Common myeloid progenitor, CD34-positive (primary cell): ENCODE measurements at places on chromosomes 6 and 20.
A peak's percentile ranks its signal among the peaks of the same experiment; 100 is the strongest.

DNA sequence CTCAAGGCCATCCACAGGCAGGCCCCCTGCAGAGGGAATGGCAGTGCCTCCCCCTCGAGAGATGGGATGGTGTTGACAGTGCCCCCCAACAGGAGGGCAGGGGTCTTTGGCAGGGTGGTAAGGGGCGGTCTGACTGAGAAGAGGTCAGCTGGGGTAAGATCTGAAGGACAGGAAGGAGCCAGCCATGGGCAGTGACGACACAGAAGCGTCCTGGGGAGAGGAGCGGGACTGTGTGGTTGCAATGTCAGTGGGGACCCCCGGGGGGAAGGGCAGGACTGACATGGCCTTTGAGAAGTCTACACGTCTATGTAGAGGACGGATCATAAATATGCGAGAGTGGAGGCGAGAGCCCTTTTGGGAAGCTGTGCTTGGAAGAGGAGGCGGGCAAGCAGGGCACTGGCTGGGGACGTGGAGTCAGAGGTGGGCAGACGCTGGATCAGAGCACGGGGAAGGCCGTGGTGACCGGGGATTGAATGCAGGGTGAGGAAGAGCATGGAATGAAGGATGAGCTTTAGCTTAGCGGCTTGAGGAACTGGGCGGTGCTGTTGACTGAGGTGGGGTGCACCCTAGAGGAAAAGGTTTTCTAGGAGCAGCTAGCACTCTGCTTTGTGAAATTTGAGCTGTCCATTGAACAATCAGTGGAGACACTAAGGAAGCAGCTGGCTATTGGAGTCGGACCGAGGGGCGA lies 82.5 kb upstream of the AGPAT4 start:
- no peak for DNase-seq

DNA sequence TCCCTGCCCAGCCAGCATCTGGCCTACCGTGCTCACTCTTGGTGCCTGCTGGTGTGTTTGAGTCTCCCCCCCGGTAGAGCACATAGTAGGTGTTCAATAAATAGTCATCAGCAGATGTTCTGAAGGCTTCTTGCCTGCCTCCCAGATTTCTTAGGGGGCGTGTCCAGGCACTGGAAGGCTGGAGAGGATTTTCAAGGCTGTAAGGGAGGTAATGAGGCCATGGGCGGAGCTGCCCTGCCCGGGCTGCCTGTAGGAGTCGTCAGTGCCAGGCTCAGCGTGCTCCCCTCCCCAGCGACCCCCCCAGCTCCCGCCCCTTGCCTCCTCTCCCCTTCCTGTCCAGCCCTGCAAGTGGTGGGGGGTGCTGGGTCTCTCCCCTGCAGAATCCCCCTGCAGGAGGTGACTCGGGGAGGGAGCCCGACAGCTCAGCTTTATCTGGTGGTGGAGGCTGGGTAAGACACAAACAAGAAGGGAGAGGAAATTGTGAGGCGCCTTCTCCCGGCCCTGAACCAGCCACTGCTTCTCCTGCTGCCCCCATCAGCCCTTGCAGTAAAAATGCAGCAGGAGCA lies 55.9 kb downstream of the BCAS4 start:
- peak; percentile 44 for DNase-seq

- no peak for DNase-seq
These were observed 184.2 kb downstream of the EPM2A start for GRCh38 chr6:145551164-145551563.

DNA sequence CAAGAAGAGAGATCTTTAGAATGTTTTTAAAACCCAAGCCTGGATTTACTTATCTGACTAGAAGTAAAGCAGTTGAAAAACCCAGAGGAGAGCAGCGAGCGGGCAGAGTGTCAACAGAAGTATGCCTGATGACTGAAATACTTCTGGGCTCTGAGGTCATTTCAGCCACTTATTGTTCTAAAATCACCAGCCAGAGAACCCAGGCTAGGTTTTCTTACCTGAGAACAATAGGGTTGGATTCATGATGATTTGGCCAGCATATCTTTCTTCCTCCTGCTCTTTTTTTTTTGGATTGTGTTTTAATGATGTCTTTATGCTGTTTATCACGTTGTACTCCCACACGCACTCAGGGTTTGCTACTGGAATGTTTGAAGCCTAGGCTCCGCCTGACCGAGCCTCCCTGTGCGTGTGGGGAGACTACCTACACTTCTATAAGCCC lies 63.0 kb upstream of the KIF25 start:
- DNase-seq: no peak

GRCh38 chr6:166825553-166826145 lies 130.7 kb downstream of the RNASET2 start:
- no peak for DNase-seq

- DNase-seq: no peak
These were observed 703.4 kb downstream of the EPHA7 start for GRCh38 chr6:92715991-92716390.

DNA sequence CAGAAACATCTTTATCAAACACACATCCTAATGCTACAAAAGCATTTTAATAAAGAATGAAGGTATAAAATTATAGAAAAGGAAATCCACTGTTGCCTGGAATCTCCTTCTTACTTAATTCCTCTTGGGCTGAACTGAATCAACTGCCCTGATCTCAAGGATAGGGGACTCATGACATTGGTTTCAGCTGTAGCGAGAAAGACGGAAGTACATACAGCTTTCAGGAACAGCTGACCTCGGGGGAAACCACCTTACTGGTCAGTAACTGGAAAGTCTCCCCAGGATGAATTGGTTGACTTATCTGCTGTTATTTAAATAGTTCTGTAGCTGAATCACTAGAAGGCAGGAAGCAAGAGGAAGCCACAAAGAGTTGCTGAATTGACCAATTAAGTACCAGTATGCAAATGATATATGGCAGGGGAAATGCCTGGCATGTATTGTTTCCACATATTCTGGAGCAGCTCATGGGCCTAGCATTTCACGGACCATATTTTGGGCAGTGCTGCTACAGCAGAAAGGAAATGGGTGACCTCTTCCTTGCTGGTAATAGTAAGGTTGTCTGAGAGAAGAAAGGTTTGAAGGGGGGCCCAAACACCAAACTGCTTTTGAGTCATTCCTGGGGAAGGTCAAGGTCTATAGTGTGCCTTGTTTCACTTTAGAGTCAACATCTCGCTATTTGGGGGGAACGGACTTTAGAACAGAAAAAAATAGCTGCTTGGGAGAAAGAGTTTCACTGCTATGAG lies 43.7 kb upstream of the MAP7 start:
- peak; percentile 85 for DNase-seq

GRCh38 chr6:10460096-10460495 lies 45.2 kb upstream of the TFAP2A start:
- no peak for DNase-seq

DNA sequence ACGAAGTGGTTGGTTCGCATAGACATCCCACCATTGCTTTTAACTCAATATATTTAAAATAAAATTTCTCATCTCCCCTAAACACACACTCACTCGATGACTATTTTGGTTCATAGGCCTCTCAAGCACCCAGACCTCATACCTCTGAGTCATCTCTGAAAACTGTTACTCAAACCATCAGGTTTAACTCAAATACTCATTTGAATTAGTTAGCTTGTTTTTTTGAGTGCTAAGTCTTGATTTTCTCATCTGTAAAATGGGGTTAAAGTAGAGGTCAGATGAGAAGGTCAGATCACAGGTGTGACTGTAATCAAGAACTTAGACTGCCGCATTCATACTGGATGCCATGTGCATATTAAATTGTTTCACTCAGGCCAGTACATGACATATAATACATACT lies 243.9 kb upstream of the TENT5A start:
- no peak for DNase-seq
